Stimulated activated CD4-positive, alpha-beta T cell treated with anti-CD3 and anti-CD28 coated beads, Interleukin-2, amount 100 ng/mL, for 24 hours (primary cell): ENCODE measurements at places on chromosomes 5 and 9.

- DNase-seq: no peak
Observed at GRCh38 chr5:56566374-56567249, 248.7 kb upstream of the MAP3K1 start.

DNA sequence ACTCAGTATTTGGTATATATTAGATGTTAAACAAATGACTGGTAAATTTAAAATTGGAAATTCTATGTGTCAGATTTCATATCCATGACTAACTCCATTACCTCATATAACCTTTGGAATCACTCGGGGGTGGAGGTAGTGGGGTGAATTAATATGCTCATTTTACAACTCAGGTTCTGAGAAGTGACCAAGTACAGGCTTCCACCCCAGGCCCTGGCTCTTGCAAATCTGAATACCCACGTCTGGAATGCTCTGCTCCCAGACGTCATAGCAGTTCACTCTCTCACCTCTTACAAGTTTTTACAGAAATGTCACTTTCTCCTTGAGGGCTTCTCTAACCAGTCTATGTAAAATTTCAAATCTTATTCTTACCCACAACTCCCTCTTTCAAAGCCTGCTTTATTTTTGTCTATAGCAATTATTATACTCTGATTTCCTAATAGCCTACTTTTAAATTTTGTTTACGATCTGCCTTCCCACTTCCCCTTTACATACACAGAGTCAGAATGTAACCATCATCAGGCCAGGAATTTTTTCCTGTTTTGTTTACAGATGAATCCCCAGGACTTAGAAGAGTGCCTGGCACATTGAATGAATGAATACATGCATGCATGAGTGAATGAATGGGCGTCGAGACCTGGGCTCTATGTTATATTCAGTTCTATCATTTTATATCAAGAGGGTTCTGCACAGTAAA is 134.1 kb upstream of the IFNE start:
- no peak for DNase-seq

DNA sequence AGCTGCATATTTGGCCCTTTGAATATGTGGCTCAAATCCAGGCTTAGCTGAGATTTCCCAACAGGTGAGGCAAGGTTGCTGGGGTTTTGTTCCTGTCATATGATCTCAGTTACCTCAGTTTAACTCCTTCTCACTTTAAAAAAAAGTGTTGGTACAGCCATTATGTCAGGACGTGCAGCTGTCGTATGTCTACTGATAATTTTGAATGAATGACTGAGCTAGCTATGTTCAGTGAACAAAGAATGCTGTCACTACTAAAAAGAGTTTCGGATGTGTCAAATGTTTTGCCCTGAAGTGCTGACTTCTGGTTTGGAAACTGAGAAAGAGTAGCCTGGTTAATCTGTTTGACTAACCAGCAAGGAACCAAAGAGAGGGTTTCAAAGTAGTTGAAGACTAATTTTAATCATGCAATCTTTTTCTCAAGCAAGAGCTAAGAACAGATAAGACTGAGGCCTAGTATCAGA is 106.3 kb upstream of the NR3C1 start:
- no peak for DNase-seq

GRCh38 chr5:86232246-86232645 is 385.5 kb upstream of the COX7C start:
- no peak for DNase-seq

- DNase-seq: no peak
Observed at GRCh38 chr5:73376618-73377170, 71.9 kb downstream of the FOXD1 start.

- no peak for DNase-seq
Observed at GRCh38 chr9:7691909-7692308, 107.7 kb downstream of the DMAC1 start.
